ENCODE measurements at places on chromosomes 5 and 9.

DNA sequence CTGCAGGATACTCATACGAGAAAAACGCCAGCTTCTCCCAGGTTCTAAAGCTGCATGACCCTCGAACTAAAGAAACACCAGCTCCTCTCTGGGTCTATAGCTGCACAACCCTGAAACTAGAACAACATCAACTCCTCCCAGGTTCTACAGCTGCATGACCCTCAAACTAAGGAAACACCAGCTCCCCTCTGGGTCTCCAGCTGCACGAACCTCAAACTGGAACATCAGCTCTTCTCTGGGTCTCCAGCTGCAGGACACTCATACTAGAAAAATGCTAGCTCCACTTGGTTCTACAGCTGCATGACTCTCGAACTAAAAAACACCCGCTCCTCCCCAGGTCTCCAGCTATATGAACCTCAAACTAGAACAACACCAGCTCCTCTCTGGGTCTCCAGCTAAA, 811.1 kb downstream of the CDH9 start:
- no peak for DNase-seq

- DNase-seq, result no peak
These were observed 18.4 kb downstream of the ADAMTS16 start for GRCh38 chr5:5158472-5158895.

DNA sequence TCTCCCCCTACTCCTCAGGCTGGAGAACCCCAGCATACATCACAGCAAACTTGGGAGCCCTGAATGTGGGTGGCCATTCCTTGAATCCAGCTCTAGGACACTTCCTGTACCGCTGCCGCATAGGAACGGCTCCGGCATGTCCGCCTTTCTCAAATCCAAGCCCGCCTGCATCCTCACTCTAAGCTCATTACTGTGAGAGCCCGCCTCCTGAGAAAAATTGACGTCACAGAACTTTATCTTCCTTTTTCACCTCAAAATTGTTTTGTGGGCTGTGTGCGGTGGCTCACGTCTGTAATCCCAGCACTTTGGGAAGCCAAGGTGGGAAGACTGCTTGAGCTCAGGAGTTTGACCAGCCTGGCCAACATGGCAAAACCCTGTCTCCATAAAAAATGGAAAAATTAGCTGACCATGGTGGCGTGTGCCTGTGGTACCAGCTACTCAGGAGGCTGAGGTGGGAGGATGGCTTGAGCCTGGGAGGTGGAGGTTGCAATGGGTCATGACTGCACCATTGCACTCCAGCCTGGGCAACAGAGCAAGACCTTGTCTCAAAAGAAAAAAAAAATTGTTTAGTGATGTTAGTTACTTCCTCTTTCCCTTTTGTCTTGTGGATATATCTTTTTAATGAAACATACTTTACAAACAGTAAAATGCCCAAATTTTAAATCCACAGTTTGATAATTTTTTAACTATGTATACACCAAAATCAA, 22.8 kb downstream of the RNF44 start:
- no peak for DNase-seq

- no peak for DNase-seq
These were observed 377.7 kb downstream of the DMRT2 start for GRCh38 chr9:1427875-1428274.

- no peak for DNase-seq
These were observed 72.1 kb upstream of the ATP10B start for GRCh38 chr5:160923936-160924710.

DNA sequence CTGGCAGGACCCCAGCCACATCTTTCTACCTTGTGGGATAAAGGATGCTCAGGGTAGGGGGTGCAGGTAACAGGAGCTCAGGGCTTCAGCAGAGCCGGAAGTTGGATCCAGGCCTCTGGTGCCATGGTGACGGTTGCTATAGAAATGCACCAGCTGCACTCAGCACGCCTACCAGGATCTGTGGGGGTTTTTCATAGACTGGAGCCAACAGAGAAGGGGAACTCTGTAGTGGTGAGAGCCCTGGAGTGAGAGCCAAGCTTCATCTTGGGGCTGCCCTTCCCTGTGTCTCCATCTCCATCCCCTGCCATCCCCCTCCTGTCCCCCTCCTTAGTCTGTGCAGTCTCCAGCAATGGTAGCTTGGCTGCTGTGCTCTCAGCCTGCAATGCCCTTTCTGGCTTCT, 27.5 kb upstream of the BOD1 start:
- DNase-seq, result no peak

DNA sequence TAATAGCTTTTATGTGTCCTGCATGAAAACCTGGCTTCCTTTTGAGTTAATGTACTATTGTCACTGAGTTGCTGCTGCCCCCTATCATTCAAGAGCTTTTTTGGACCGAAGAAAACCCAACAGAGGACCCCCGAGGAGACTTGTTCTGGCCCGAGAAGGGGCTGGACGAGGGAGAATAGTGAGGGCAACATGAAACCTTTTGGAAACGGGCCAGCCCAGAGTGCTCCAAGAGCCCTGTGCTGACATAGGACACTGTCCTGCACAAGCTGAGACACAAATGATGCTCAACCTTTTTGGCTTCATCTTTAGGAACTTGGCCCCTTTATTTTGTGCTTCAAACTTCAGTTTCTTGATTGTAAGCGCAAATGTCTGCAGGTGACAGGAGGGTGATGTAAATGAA, 4.0 kb upstream of the GADD45G start:
- DNase-seq, result no peak

- no peak for DNase-seq
These were observed 26.4 kb downstream of the TNFSF15 start for GRCh38 chr9:114779352-114779845.

DNA sequence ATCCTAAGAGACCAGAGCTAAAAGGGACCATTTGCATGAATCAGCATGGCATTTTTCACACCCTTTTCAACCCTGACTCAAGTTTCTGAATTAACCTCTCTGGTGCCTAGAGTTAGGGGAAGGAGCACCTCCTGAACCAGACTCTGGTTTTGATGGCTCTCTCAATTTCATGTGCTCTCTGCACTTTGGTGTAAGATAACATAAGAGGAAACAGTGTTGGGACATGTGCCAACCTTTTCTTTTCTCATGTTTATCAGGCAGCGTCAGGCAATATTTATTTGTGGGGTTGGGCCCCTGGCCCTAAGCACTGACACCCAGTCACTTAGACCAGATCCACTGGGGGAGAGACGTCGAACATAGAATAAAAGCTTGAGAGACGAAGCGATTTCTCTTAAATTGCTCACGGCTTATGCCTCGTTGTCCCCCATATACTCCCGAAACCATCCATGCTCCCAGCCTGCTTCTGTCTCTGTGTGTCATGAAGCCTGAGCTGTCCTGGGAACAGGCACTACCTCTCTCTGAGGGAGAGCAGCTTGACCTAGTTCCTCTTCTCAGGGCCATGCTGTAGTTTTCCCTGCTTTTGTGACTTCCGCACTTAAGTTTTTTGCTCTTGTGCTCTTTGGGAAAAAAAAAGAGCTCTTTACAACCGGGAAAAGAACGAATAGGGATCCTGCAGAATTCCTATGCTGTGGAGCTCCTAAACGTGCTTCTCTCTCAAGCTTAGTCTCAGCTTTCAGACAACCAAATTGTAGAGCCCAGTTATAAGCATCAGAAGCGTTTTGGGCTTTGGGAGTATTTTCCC, 195.7 kb downstream of the NR3C1 start:
- DNase-seq, result no peak

- no peak for DNase-seq
These were observed 611.9 kb downstream of the IRX1 start for GRCh38 chr5:4207486-4207885.

- peak; percentile 18 for DNase-seq
These were observed 13.7 kb upstream of the NXNL2 start for GRCh38 chr9:88521308-88521707.

DNA sequence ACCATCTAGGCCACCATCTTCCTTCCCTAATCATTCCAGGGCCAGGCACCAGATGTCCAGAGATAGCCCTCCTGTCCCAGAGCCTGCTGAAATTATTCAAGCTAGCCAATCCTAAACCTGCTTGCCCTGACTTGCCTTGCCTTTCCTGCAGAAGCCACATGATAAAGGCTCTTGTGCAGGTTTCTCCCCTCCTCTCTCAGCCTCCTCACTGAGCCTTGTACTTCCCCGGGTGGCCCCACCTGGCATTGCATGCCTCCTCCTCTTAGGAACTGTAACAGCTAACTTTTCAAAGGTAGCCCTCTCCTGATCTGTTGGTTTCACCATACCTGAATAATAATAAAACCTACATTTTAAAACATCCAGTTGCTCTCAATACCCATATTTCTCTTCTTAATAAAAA, 42.6 kb downstream of the DIRAS2 start:
- DNase-seq, result no peak

DNA sequence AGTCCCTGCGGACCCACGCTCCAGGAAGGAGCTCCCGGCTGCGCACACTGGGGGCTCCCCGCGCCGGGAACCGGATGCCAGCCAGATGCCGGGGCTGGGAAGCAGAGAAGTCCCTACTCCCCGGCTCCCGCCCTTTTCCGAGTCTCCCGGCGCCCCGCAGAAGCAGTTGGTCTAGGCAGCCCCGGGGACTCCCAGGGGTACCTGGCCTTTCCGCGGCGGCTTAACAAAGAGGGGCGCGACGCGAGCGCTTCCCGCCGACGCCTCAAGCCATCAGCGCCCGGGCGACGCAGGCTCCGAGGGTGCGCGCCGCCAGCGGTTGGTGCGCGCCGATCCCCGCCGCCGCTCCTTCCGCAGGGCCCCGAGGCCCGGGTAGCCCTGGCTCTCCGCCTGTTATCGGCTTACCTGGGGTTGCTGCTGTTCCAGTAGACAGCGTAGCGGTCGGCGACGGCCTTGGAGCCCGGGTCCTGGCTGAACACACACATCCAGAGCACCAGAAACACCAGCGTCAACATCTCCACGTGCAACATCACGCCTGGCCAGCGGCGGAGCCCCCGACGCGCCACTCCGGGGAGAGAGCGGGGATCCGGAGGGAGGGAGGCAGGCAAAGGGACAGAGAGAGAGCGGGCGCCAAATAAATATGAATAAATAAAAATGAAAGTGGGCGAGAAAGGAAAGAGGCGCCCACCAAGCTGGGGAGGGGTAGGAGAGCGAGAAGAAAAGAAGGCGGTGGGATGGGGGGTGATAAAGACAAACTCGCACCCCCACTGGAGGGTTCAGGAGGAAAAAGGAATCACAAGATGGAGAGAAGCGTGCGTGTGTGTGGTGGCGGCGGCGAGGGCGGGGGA, 428 bp downstream of the EFNA5 start:
- no peak for DNase-seq

GRCh38 chr9:4862506-4863250, 69.9 kb downstream of the RCL1 start:
- DNase-seq, result no peak

GRCh38 chr9:136923881-136924280, 20.7 kb downstream of the FBXW5 start:
- DNase-seq, result no peak

- DNase-seq, result no peak
These were observed 59.6 kb upstream of the GRAMD2B start for GRCh38 chr5:126363658-126364057.

Measured in GDM1 (cell line).